ENCODE measurements at places on chromosomes 5 and 9.

- DNase-seq = no peak
These were observed 551.9 kb downstream of the PRELID2 start for GRCh38 chr5:145283141-145283810.

GRCh38 chr5:157267761-157268480 lies 2.0 kb downstream of the CYFIP2 start:
- DNase-seq = no peak

DNA sequence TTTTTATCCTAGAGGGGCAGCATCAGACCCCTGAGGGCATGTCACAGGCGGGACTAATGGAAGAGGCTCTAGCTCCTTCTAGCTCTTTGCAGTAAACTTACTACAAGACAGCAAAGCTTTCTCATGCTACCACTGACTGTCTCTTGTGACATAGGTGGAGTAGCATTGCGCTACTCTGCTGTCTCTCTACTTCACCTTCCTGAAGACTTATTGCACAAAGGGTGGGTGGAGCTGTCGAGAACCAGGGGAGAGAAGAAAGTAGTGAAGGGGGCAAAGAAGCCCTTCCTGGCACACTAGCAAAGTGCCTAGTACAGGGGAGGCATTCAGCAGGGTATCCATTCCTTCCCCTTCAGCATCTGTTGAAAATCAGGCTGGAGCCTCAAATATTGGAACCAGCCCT lies 36.1 kb upstream of the NEK6 start:
- no peak for DNase-seq

GRCh38 chr9:87127978-87128614 lies 180.8 kb upstream of the GAS1 start:
- DNase-seq = no peak

DNA sequence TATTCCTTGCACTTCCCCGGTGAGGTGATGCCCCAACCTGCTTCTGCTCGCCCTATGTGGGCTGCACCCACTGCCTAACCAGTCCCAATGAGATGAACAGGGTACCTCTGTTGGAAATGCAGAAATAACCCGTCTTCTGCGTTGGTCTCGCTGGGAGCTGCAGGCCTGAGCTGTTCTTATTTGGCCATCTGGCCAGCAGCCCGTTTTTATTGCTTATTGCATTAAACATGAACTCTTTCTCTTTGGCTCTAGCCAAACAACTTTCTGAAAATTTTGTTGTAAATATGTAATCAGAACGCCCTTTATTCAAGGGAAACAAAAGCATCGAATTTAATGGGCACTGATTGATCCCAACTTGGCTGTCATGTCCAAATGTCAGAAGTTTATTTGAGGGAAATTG lies 124.7 kb upstream of the FTMT start:
- no peak for DNase-seq

- no peak for DNase-seq
These were observed 884.9 kb upstream of the WWC1 start for GRCh38 chr5:167406513-167406912.

GRCh38 chr5:31197183-31197582 lies 3.7 kb downstream of the CDH6 start:
- DNase-seq = no peak

DNA sequence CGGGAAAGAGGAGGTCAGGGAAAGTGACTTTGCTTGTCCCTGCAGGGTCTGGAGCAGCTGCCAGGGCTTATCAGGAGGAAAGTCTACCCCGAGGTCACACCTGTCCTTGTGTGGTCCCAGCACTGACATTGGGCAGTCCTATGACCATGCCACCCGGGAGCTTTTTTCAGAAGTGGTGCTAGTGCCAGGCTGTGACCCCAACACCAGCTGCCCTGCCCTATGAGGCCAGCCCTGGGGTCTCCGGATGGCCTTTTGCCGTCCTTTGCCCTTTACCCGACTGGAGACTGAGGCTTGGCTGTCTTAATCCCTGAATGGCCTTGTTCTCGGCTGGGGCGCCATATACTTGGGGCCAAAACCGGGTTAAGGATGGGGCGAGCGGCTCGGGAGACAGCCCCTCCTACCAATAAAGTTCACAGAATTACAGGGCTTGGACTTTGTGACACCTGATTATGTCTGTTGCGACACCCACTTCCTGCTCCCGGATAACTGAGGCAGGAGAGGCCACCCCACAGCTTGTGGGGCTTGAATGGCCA lies 22.2 kb upstream of the SLC9A3 start:
- DNase-seq = no peak

GRCh38 chr9:7794196-7794595 lies 5.4 kb downstream of the DMAC1 start:
- DNase-seq = peak; percentile 1

DNA sequence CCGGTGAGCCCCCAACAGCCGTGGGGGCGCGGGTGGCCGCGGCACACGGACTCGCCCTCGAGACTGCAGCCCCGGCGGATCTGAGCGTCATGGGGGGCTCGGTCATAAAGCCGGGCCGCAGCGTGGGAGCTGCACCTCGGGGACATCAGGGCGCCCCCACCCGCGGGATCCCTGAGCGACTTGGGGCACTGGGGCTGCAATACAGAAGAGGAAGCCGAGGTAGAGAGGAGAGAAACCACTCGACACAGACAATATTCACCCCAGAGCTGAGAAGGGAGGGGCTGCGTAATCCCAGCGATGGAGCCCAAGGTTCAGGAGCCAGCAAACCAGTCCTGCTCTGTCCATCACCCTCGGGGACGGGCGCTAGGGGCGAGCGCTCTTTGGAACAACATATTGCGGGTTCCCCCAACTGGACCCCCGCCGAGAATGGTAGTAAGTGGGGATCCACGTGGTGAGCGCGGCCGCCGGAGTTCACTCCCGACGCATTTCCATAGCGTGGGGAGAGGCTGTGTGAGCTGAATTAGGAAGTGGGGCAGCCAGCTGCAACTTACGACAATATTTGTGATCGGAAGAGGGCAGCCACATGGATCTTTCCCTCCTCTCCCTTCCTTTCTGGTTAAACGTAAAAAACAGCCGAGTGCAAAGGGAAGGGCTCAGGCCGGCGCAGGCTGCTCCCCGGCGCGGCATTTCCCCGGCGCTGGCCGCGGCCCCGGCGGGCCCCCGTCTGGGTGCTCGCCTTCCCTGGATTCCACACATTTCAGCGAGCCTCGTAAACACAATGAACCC lies 9.9 kb downstream of the PTCH1 start:
- DNase-seq = peak; percentile 81

DNA sequence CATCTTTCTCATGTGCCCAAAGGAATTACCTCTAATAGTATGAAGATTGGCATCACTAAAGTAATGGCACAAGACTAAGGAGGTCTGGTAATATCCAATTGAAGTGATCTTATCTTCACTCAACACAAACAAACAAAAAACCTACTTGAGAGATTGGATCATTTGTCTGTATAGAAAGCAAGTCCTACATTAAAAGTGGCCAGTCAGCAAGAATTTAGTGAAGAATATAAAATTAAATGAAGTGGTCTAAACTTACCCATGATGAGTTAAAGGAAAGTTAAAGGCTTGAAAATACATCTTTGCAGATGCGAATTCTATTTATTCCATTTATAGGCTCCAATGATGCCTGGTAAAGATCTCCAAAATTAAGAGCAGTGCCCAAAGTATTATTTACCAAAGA lies 350.3 kb upstream of the PCSK5 start:
- DNase-seq = no peak

GRCh38 chr5:6900247-6901227 lies 187.3 kb downstream of the TENT4A start:
- DNase-seq = no peak

DNA sequence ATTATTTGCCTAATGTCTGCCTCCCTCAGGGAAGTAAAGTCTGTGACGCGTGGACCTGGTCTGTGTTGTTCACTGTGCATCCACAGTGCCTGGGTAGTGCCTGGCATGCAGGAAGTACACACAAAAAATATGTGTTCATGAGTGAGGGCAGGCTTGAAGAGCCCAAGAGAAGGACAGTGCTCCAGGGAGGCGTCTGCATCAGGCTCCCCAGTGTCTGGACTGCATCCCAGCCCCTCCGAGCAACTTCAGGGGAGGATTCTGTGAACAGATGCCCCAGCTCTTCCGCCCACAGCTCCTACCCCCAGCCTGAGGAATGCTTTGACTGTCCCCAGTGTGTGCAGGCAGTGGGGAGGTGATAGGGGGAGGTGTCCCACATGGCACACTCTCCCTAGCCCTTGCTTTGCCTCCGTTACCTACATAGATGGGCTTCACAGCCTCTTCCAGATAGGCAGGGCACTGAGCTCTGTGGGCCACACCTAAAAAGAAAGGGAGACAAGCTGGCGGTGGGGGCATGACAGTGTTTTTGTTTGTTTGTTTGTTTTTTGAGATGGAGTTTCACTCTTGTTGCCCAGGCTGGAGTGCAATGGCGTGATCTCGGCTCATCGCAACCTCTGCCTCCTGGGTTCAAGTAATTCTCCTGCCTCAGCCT lies 25.4 kb downstream of the IRF1 start:
- DNase-seq = peak; percentile 46

- peak; percentile 93 for DNase-seq
These were observed 140.8 kb upstream of the ADAMTSL1 start for GRCh38 chr9:18333157-18333556.

- DNase-seq = no peak
These were observed 32.8 kb upstream of the UBAC1 start for GRCh38 chr9:135993765-135994500.

DNA sequence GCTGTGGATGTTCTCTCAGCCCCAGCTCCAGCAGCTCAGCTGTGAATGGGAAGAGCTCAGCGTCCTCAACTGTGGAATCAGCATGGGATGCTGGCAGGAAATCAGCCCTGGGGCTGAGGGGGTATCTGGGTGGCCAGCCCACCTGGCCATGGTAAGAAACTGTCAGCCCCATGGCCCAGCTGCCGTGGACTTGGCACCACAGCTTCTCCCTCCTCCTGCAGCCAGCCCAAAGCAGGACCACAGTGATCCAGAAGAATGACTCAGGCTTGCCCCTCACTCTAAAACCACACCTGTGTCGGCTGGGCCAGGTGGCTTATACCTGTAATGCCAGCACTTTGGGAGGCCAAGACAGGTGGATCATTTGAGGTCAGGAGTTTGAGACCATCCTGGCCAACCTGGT lies 48.0 kb downstream of the SAR1B start:
- no peak for DNase-seq

DNA sequence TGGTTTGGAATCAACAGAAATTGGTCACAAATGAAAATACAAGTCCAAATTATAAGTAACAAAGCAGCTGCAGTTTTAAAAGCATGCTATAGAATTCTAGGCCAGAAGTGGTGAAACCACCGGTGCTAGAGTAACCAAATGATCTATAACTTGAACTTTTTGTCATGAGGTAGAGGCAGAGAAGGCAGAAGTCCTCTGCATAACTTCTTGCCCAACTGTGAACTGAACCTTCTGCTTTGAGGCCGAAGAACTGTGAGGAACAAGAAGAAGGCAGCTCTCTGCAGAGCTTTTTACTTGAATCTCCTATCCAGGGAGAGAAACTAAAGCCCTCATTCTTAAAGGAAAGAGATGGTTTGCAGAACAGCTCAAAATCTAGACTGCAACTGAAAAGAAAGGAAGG lies 36.2 kb upstream of the TENT2 start:
- no peak for DNase-seq

DNA sequence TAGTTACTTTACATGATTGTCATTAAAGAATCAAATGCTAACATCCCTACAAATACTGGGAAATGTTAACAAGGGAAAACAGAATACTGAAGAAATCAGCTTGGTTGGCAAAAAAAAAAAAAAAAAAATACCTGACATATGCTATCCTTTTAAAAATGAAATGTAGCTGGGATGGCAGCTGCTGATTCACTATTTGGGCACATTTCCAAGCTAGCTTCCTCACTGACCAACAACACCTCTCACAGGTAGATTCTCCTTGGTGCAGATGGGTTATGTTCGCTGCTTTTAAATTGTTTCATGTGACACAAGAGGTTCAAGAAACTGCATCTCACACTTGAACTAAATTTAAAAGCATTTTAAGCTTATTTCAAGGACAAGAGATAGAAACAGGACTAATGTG lies 6.1 kb upstream of the PRUNE2 start:
- no peak for DNase-seq

DNA sequence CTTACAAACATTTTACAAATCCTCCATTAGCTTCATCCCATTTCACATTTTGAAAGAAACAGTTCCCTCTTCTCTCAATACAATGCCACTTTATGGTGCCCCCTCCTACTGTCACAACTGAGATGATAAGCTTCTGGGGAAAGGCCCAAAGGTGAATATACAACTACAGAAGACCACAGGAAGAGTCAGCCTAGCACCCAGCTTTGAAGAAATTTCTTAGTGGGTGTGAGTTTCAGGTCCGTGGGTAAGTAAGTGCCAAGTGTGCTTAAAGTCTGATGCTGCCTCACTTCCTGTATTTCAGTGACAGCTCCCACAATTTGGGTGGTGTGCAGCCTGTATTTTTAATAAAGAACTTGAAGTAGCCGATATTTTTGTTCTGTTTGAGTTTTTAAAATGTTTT lies 68.1 kb downstream of the ARHGEF28 start:
- DNase-seq = no peak

DNA sequence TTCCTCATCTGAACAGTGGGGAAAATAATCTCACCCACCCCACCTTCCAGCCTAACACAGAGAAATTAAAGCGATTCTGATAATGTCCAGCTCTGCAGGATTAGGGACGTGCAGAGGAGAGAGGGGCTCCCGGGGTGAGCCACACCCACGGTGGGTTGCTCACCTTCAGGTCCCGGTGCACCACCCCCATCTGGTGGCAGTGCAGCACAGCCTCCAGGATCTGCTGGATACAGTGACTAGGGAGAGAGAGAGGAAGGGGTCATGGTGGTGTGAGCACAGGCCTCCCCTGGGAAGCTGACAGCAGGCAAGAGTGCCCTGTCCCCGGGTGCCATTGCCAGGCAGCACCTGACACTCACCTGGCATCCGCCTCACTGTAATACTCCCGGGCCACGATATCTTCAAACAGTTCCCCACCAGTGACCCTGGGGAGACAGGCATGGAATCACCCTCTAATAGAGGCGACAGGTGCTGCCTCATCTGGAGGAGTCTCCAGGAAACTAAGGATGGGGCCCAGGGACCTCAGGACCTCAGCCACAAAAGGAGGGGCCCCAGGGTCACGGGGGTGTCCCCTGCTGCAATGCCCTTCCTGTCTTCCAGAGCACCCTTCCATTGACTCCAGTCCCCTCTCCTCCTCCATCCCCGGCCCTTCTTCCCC lies 33.0 kb downstream of the CAMK2A start:
- peak; percentile 67 for DNase-seq

DNA sequence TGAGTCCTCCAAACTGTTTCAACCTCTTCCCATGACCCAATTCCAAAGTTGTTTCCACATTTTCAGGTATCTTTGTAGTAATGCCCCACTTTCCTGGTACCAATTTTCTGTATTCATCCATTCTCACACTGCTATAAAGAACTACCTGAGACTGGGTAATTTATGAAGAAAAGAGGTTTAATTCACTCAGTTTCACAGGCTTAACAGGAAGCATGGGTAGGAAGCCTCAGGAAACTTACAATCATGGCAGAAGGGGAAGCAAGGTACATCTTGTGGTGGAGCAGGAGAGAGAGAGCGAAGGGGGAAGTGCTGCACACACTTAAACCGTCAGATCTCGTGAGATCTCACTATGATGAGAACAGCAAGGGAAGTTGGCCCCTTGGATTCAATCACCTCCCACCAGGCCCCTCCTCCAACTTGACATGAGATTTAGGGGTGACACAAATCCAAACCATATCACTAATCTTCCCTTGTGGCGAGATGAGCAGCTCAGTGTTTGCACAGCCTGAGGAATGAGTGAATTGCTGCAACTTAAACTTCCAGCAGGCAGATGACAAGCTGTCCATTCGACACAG lies 42.9 kb downstream of the TRIP13 start:
- DNase-seq = no peak

All from mesendoderm (in vitro differentiated cells).